ENCODE measurements at places on chromosomes 16 and 17.

DNA sequence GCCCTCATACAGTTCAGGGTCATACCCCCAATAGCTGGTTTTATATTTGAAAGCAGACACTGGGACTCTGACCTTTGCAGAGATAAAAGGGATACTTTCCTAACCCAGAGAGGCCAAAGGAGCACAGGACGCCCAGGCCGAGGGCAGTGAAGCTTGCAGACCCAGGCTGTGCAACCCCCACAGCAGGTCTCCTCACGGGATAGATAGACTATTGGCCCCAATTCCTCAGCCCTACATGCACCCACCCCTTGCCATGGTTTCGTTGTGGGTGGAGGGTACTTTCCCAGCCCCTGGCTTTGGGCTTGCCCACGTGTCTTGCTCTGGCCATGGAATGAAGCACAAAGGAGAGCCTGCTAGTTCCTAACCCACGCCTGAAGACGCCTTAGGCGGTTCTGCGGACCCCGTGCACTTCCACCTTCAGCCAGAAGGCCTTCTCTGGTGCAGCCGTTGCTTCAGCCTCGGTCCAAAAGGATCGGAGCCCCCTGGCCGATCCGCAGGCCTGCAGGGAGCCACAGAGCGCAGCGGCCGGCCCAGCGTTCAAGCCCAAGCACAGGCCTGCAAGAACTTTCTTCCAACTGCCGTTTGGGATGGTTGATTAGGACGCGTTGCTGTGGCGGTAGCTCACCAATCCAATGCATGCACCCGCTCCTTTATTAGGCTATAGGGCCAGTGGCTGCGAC, 9.8 kb upstream of the BRCA1 start:
- DNase-seq, result no peak

DNA sequence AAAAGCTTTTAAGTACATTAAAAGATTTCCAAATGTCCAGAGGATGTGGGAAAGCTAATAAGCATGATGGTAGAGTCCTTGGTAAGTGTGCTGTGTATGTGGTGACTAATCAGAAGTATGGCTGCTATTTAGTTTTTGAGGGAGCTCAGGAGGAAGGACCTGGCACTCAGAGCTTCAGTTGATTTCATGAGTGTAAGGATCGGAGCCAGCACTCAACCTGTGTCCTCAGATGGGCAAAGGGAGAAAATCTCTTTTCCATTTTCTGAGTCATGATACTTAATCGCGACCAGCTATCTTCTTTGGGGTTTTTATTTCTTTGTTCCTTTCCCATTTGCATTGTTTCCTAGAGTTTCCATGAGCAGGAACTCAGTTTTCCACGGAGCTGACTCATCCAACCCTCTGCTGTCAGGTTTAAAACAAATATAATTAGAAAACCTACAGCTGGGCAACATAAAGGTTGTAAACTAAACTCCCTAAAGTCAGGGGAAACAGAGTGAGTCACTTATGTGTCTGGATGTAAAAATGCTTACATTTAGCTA, 125.4 kb downstream of the MAP2K6 start:
- DNase-seq, result no peak

GRCh38 chr17:82041144-82041814, 3.8 kb upstream of the DCXR start:
- no peak for DNase-seq

DNA sequence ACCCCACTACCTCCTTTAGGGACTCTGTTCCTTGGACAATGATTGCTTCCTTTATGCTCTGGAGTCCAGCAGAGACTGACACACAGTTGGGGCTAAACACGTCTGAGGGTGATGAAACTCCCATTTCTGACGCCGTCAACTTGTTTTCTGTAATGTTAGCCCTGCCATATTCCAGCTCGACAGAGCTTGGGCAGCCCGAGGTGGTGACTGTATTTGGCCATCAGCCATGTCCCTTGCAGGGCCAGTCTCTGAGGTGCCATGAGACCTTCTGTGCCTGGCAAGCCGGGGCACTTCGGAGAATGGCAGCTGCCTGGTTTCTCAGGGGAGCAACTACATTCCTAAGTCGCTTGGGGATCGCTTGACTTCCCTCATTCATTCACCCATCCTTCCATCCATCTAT, 278.9 kb upstream of the TNRC6C start:
- no peak for DNase-seq

DNA sequence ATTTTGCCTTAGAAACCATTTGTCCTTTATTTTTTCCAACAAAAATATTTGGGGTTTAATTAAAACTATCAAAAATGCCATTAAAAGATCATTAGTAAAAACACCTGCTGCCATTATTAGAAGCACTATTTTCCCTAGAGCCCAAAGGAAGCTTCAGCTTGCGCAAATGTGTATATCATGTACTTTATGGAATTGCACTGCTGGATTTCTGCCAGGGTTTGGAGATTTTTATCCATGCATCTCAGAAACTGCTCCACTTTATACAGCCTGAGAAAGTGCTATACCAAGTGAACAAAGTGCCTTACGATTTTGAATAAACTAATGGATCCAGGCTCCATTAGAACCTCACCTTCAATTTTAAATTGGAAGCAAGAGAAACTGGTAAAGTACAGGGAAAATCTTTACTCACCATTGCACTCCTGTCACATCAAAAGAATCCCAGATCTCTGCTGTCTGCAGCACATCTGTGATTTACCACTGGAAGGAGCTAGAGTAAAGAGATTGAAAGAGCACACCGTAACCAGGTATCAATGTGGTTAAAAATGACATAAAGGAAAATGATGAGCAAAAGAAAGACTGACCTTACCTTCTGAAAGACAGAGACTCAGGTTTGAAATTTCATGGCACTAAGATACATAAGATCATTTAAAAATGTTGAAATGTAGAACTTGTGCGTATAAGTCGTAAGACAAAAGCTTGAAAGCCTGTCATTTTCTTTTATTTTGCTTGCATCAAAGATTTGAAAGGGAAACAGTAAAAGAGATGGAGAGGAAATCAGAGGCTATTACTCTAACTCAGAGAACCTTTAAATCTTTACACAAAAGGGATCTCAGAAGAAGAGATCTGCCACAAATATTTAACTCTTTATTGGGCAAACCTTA, 678.1 kb upstream of the GOT2 start:
- no peak for DNase-seq

DNA sequence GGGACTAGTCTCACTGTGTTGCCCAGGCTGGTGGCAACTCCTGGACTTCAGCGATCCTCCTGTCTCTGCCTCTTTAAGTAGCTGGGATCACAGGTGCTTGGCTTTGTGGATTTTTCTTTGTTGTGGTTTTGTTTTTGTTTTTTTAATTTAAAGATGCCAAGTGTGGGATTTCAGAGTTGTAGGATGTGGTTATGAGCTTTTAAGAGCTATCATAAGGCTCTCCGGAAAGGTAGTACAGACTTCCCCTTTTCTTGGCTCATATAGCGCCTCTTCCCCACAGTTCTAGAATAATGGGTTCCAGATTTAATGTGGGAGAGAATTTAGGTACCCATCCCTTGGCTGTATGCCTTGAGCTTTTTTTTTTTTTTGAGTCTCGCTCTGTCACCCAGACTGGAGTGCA, 17.1 kb downstream of the AKAP1 start:
- no peak for DNase-seq

DNA sequence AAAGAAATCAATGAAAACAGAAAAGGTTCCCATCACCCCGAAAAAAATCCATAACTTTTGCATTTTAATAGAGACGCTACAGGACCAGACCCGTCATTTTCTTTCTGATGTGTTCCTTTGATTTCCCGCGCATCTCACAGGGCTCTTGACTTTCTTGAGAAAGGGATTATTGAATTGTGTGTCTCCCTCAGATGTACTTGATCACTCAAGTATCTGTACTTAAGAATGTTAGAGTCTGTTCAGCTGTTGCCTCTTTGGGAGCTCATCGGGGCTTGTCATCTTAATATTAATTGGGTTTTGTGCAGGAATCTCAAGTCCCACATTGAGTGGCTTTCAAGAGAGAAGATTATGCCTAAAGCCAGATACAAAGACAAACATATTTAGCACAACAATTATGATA, 606.4 kb upstream of the SALL1 start:
- DNase-seq, result no peak
